NCI-H187 treated with DMSO at 0.1 percent for 48 hours (cell line): ENCODE measurements at places on chromosomes 7 and 10.
A peak's percentile ranks its signal among the peaks of the same experiment; 100 is the strongest.

DNA sequence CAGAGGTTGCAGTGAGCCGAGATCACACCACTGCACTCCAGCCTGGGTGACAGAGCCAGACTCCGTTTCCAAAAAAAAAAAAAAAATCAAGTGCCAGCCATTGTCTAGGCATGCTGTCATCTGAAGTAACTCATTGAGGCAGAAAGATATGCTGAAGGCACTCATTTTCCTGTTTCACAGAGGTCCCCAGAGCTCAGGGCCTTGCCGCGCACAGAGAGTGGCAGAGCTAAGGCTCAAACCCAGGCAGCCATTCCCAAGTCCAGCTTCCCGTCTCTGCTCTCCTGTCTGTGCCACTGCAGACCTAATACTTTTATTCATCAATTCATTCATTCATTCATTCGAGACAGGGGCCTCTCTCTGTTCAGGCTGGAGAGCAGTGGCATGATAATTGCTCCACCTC, 3.5 kb downstream of the GRIFIN start:
- DNase-seq: no peak

DNA sequence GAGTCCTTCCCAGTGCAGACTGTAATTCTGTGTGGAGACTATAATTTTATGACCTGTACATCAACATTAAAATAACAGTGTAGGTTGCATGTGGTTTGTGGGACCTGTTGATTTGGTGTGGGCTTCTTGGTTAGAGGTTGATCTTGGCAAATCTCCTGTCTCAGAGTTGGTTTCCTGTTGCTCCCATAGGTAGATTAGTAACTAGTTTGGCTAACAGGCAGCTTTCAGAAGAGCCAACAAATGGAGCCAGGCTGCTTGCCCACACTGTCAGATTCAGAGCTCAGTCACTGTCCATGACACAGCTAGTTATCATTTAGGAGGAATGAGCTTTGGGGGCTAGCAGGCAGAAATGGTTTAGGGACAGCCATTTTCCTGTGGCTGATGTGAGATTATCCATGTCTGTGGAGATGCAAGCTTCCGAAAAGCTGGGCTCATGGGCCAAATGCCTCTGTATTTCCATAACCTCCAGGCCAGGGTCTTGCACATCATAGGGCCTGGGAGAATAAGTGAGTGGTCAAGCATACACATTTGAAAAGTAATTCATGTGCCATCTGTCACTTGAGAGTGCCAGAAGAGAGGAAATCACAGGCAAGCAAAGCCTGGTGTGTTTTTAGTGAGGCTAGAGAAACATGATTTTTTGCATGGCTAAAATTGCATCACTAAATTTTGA, 33.4 kb downstream of the CCM2 start:
- DNase-seq: no peak

GRCh38 chr10:20954519-20954918, 57.4 kb upstream of the NEBL start:
- no peak for DNase-seq

GRCh38 chr7:36490419-36490830, 100.8 kb downstream of the ANLN start:
- no peak for DNase-seq

DNA sequence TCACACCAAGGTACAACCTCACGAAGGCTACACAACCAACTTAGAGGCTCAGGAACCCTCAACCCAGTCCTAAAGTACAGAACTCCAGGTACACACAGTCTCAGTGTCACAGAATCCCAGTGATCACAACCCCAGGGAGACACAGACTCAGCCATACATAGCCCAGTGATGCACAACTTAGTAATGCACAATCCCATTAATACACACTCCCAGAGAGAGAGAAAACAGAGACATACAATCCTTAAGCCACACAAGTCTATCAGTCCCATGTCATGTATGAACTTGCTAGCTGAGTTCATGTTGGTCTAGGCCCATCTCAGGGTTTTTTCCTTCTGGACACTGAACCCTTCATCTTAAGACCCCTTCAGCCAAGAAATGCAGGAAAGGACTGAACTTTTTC, 4.6 kb downstream of the KCNIP2 start:
- no peak for DNase-seq

GRCh38 chr10:92787557-92788152, 60.7 kb upstream of the EXOC6 start:
- no peak for DNase-seq

DNA sequence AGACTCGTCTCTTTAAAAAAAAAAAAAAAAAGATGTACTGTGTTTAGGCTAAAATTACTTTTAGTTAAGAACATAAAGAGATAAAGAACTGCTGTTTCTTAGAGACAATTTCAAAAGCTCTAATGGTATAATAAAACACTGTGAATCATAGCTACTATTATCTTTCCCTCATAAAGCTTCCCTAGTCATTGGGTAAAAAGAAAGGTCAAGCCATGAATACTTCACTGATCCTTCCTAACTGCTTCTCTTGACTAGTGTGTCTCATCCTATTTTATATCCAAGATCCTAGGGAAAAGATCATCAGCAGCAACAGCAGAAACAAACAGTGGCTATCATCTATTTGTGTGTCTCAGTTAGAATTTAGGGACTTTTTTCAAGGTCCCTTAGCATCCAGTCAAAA, 10.5 kb downstream of the YME1L1 start:
- DNase-seq: no peak

DNA sequence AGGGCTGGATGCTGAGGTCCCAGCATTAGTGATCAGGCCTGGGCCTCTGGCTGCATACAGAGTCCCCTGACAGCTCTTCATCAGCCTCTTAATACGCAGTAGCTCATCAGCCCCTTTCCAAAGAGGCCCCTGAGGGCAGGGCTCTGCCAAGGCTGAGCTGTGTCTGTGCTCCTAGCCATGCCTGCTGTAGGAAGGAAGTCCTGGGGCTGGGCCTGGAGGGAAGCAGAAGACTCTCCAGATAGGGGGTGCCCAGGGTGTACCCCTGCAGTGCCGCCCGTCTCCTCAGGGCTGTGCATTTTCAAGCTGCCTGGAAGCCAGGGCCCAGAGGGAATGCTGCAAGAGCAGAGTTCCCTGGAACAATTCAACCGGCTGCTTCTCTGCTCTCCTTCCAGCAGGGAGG, 7.3 kb upstream of the RET start:
- no peak for DNase-seq

DNA sequence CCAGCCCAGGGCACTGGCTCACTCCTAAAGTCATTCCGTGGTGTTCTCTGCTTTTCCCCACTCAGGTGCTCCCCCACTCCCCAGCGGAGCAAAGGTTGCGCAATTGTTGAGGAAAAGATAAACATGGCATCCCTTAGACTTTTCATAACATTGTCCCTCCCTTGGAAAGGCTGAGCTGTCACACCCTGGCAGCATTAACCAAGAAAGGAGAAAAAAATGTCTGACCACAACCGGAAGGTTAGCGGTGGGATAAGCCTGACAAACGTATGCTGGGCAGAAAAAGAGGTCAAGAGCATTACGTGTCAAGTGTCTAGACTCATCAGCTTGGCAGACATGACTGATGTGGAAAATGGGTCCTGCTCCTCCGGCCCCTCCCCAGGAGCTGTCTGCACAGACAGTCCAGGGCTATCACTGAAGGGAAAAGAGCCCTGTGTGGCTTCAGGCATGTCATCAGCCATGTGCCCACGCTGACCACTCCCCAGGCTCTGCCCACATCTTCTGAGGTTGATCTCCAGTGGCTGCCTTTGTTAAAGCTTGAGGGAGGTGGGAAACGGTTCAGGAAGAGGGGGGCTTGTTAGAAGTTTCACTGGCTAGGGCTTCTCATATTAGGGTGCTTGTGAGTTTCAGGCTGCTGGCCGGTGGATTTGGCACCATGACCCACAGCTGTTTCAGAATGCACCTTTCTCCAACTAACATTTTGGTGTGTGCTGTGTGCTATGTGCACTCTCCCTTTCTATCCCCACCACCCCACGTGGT, 30.1 kb downstream of the BTBD16 start:
- DNase-seq: no peak

DNA sequence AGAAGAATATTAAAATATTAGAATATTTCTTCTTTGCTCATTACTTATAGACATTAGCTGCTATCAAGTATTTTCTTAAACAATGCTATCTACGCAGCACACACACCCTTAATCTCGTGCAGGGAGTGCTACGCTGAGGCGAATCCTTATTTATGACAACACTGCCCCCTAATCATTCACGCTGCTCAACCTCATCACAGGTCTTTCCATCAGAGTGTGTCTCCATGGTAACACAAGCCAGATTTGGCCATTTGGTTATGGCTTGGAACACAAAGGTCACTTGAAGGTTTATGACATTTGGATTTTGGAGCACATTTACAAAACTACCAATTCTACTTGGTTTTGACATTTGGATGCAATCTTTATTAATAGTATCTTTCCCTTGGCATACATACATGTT, 45.4 kb upstream of the MYO3A start:
- no peak for DNase-seq

- no peak for DNase-seq
Measured at GRCh38 chr10:70317272-70317942, 33.6 kb upstream of the NPFFR1 start.

GRCh38 chr10:689452-690371, at the start of gene DIP2C:
Gene DIP2C (minus strand): TSS chr10:689668. CDS start chr10:689578, 90 bp downstream.
- DNase-seq: no peak

GRCh38 chr7:155001756-155002410, 1.0 kb downstream of the PAXIP1 start:
- no peak for DNase-seq

DNA sequence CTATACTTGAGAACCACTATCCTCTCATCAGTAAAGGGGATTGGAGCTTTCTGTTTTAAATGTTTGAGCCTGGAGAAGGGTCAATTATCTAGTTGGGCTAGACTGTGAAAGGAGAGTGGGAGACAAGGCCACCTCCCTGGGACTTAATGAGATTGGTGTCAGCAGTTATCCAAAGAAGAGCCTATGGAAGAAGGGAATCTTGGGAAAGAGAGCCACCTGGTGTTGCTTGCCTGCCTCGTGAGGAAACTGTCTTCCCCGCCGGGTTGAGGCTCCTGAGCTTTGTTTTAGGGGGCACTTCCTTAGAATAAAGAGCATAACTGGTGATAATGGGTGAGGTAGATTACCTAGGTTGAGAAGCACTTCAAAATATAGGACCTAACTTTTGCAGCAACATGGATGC, 32.0 kb upstream of the ABCB4 start:
- no peak for DNase-seq

- no peak for DNase-seq
Measured at GRCh38 chr10:84659027-84659426, 330.6 kb downstream of the CCSER2 start.

DNA sequence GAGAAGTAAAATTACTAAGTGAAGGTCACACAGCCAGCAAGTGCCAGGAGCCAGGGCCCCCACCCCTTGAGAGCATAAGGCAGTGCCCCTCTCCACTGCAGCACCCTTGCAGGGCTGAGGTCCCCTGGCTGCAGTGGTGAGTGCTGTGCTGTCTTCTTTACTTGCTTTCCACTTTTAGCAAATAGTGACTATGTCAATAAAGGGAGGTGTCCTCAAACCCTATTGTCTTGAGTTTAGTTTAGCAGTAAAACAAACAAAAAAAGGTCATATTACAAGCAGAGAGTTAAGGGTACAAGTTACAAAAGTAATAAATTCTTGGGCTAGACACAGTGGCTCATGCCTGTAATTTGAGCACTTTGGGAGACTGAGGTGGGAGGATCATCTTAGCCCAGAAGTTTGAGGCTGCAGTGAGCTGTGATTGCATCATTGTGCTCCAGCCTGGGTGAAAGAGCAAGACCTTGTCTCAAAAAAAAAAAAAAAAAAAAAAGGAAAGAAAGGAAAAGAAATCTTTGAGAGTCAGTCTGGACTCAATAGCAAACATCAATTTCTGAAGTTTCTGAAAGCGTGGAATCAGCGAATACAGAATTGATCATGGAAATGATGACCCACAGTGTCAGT, 39.0 kb upstream of the KIF5B start:
- no peak for DNase-seq

DNA sequence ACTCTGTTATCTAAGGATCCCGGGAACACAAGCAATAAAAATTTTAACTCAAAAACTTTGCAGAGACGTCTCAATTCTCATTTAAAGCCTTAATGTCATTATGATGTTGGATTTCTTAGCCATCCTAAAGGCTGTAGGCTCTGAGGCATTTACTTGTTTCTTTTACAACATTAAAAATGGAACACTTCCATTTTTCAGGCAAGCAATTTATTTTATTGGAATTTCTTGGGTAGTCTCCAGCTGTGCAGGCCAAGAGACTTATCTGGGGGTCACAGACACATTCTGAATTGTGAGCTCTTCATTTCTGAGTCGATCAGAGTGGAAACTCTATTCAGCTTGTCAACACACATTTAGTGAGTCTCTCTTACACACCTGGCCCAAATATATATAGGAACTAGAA, 48.0 kb upstream of the KIF5B start:
- no peak for DNase-seq

DNA sequence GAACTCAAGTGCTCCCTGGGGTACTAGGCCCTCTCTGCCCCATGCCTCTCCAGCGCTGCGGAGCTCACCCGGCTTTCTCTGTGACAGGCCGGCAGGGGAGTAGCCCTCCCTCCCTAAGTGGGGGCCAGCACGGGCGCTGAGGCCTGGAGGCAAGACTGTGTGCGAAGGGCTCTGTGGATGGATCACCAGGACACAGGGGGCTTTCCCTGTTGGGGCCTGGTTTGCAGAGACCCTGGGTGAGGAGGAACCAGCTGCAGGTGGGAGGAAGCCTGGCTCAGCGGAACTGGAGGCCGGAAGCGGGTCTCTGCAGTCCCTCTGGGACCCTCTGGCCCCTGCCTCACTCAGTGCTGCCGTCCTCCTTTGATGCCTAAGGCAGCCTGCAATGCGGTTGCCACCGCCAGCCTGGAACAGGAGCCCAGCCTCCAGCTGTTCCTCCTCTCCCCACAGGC, 106.0 kb downstream of the CYTH3 start:
- peak; percentile 60 for DNase-seq

DNA sequence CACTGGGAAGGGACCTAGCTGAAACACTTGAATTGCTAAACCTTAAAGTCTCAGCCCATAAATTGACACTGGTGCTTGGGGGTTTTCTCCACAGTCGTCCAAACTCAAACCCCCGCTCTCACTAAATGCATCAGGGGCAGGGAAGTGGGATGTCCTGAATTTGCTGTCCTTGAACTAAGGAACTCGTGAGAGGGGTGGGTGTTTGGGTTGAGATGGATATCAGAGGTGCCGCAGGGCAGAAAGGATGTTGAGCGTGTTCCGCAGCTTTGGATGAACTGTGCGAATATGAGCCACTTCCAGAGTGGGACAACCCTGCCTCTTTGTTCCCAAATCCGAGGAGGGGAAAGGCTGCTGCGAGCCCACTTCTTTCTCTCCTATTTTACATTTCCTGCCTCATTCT, 90.3 kb upstream of the LYZL2 start:
- DNase-seq: no peak
